Activated CD8-positive, alpha-beta T cell treated with anti-CD3 and anti-CD28 coated beads for 36 hours (primary cell): ENCODE measurements at places on chromosomes 7 and 10.

DNA sequence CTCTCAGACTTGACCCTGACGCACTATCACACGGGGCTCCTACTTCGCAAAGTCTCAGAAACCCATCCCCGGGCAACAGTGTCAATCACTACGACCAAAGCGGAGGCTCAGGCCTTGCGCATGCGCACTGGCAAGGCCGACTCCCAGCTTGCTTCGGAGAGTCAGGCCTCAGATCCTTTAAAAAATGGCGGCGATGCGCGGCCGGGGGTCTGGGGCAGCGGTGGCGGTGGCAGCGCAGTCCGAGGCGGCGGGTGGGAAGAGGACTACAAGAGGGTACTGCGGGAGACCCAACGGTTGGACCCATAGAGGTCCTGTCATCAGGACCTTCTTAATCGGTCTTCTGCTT is 196.9 kb downstream of the ZNF716 start:
- no peak for DNase-seq

DNA sequence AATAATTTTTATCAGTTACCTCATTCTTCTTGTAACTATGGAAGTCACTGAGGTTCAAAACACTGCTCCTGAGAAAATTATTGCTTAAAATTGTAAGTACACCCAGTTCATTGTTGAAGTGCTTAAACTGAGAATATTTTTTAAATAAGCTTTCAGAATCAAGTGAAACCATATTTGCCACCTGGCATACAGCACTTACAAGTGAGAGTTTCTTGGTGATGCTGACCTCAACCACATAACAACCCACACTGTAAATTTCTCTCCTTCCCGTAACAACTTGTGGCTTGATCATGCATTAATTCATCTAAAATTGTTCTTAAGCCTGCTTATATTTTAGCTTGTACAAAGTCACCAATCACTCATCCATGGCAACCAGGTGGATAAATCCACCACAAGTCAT is 34.0 kb downstream of the IMMP2L start:
- DNase-seq = peak; percentile 36

DNA sequence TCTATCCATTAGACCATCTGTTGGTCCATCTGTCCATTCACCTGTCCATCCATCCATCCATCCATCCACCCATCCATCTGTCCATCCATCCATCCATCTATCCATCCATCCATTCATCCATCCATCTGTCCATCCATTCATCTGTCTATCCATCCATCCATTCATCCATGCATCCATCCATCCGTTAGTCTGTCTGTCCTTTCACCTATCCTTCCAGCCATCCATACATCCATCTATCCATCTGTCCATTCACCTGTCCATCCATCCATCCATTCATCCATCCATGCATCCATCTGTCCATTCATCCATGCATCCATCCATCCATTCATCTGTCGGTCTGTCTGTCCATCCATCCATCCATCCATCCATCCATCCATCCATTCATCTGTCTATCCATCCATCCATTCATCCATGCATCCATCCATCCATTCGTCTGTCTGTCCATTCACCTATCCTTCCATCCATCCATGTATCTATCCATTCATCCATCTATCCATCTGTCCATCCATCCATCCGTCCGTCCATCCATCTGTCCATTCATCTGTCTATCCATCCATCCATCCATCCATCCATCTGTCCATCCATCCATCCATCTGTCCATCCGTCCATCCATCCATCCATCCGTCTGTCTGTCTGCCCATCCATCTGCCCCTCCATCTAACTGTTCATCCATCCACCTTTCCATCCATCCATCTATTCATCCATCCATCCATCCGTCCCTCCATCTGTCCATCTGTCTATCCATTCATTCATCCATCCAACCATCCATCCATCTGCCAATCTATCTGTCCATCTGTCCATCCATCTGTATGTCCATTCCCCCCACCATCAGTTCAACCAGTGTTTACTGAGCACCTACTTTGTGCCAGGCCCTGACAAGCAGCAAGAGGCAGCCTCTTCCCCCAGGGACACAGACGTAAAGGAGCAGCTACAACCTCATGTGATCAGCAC is 4.8 kb upstream of the LFNG start:
- no peak for DNase-seq

- no peak for DNase-seq
These were observed 16.2 kb upstream of the CRHR2 start for GRCh38 chr7:30698481-30698880.

DNA sequence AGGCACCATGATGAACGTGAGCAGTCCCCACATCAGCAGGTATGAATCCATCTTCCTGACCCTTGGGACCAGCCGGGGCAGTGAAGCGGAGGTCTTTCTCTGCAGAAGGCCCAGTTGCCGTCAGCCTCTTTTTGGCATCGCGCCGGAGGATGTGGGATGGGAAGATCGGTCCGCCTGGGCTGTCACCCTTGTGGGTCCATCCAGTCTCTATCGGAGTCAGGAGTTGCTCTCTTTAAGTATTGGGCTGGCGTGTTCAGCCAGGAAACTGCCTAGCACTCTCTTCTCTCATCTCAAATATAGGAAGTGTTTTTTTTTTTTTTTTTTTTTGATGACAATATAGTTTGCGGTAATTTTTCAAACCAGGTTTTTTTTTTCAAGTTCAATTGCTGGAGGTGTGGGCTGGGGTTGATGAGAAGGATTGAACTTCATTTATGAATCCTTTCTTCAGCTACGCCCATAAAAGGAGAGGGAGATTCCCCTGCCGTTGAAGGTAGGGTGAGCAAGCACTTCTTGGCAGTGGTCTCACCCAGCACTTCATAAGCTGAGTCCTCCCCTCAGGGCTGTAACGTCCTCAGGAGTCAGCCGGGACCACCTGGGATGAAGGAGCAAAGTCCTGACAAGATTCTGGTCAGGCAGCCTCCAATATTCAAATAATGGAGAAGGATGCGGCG is at the start of gene IL2RA:
Gene IL2RA, minus strand, starts transcription at position 267 of the 671 bp plus-strand sequence. Its CDS starts 216 bp downstream, at position 51.
- peak; percentile 85 for DNase-seq

DNA sequence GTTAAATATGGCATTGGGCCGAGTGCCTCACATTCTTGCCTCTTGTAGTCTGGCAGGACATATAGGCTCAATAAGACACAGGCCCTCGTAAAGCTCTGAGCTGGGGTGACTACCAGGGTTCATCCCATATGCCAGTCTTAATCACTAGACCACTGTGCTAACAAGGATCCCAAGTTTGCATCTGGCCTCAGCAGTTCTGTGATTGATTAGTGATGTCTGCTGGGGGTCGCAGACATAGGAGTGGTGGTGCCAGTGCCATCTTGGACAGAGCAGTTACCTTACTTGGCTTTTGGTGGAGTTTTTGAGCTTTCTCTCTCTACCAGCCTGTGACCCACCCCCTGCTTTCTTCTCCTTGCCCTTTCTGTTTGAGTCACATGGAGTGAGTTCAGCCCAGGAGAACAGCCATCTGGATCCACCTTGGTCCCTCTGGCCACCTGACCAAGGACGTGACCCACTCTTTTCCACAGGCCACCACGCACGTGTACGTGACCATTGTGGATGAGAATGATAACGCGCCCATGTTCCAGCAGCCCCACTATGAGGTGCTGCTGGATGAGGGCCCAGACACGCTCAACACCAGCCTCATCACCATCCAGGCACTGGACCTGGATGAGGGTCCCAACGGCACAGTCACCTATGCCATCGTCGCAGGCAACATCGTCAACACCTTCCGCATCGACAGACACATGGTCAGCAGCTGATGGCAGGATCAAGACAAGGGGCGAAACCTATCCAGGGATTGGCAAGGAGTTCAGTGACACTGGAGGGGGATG is 4.1 kb upstream of the VSIR start:
- no peak for DNase-seq

DNA sequence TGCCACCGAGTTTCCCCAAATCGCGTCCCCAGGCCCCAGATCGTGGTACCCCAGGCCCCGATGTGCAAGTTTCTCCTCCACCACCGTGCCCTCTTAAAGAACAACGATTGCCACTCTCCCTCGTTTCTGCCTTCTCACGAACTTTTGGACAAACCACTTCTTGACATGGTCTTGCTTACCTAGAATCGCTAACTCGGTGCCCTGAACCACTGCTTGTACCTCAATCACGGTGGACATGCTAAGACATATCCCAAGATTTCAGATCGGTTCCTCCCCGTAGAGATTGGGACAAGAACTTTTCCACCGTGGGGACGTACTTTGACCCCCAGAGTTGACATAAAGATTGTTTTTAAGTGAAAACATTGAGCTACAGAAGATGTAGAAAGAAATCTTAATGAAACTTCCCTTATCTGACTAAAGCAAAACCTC is 477 bp upstream of the ZC3HAV1 start:
- no peak for DNase-seq

- DNase-seq = no peak
These were observed 29.9 kb downstream of the GSAP start for GRCh38 chr7:77386165-77386822.

- DNase-seq = no peak
These were observed 948.8 kb upstream of the POT1 start for GRCh38 chr7:125878235-125878956.

GRCh38 chr10:14556285-14556956 is 218.3 kb downstream of the FAM107B start:
- peak; percentile 53 for DNase-seq

DNA sequence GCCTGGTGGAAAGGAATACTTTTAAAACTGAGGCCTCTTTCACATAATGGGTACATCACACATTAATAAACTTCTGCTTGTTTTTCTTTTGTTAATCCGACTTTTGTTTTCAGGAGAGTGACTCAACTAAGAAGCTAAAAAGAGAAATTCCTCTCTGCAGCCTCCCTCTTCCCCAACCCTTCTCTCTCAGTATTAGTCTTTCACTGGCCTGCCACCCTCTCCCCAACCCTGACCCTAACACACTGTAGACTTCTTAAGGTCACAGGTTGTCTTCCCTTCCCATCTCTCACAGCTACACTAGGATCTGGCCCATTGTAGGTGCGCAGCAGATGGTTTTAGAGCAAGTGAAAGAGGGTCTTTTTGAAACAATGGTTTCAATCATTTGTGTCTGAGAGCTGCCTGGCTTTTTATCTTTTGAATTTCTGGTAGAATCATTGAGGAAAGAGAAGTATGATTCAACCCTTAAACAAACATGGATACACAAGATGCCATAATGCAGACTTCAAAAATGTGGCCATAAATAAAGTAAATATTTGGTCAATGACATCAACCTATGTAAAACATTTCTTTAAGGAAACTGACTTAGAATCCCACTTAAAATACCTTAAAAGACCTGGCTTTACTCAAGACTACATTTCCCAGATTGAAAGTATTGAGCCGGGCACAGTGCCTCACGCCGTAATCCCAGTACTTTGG is 17.9 kb upstream of the FFAR4 start:
- DNase-seq = no peak

GRCh38 chr10:110529596-110530011 is 31.9 kb downstream of the DUSP5 start:
- peak; percentile 48 for DNase-seq

DNA sequence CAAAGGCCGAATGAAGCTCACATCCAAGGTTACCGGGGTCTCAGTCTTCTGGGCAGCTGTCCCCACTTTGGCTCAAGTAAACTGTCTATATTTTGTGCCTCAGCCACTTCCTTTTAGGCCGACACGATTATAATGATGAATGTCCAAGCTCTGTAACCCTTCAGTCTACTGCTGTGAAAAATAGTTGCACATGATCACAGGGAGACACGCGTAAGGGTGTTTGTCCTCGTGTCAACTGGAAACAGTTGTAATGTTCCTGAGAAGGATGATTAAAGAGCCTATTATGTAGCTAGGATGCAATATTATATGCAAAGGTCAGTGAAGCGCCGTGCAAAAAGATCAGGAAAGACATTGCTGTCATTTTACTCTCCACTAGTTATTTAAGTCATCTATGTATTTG is 559.9 kb downstream of the SDK1 start:
- DNase-seq = no peak

DNA sequence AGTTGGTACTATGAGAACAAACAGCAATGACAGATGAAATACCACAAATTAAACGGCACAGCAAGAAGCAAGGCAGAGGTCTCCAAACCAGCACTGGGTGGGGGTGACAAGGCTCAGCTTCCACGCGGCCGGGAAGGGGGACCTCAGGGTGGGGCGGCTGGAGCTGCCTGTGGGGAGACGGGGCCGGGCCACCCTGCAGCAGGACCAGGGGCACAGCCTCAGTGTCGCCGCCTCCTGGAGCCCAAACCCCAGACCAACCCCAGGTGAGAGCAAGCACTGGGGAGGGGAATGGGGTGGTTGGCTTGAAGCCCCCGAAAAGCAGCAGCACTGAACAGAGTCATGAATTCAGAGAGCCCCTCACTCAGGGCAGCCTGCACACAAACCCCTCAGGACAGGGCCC is 49.3 kb upstream of the PRKAR1B start:
- no peak for DNase-seq

GRCh38 chr7:296373-296945 is 6.5 kb downstream of the FOXL3 start:
- DNase-seq = no peak

DNA sequence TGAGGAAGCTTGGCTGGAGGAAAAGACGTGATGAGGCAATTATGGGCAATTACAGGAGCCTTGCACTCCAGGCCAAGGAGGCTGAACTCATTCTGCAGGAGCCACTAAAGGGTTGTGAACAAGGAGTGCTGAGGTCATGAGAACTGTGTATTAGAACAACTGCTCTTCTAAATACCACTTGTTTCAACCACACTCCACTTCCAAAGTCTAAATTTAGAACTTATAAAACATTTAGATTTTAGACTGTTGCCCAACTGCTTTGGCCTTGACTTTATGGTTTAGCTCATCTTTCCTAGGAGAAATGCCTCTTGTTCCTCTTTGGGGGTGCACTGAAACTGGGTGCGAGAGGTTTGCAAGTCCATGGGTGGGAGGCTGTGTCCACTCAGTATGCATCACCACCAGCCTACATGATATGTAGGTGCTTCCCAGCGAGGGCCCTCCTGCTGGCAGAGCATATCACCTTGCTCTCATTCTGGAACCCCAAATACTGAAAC is 199.7 kb upstream of the AOAH start:
- DNase-seq = no peak

- no peak for DNase-seq
These were observed 65.4 kb upstream of the ZNF92 start for GRCh38 chr7:65308300-65308678.

GRCh38 chr7:18693406-18693805 is 197.9 kb downstream of the HDAC9 start:
- DNase-seq = no peak

DNA sequence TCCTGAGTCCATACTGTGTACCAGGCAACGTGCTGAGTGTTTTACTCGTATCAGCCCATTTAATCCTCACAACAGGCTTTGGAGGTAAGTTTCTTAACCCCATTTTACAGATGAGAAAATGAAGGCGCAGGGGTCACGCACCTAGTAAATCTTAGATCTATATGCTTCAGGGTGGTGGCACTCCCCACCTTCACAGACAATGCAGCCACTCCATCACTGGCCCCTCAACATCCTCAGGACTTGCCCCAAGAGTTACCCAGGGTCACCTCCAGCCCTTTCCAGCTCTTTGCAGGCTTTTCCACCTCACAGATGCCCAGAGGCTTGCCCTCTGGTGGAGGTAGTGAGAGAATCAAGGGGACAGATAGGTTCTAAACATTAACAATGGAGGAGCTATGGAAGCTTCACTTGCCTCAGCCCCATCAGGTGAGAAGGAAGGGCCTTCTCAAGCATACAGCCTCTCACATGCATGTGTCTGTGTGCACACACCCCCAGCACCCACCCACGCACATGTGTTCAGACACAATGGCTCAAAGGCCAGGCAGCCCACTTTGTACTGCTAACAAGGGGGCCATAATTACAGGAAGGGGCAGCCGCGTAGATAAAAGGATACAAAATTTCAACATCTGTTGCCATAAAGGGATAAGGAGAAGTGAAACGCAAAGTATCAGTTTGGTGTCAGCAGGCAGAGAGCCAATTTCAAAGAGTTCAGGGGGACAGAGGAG is 29.1 kb downstream of the DPCD start:
- DNase-seq = no peak
